ENCODE measurements at places on chromosomes 2 and 18.

GRCh38 chr2:141508806-141509595 lies 621.8 kb downstream of the LRP1B start:
- no peak for DNase-seq

GRCh38 chr2:189168856-189169499 lies 10.6 kb downstream of the COL5A2 start:
- no peak for DNase-seq

GRCh38 chr2:111716905-111717775 lies 166.9 kb downstream of the ANAPC1 start:
- DNase-seq, result no peak

GRCh38 chr2:190792956-190793888 lies 87.4 kb upstream of the GLS start:
- no peak for DNase-seq

Data from SJSA1 (cell line).